ENCODE measurements at places on chromosomes 5 and 9. TPM values are rescaled to one million over a fixed set of nuclear protein-coding genes. Genes with fewer than 3 reads are reported as not detected.

The VAV2 gene
- 32.8 TPM for total RNA-seq

The SYNPO gene
- 15.4 TPM for total RNA-seq

The PCDHB16 gene
- total RNA-seq, result 0.30 TPM

The DRD1 gene
- not detected for total RNA-seq

The CDO1 gene
- total RNA-seq, result 0.59 TPM

The FCHO2 gene
- 8.0 TPM for total RNA-seq

The GRIA1 gene
- 0.59 TPM for total RNA-seq

The STPG3 gene
- not detected for total RNA-seq

The BRINP1 gene
- total RNA-seq, result not detected

The OR1L8 gene
- not detected for total RNA-seq

The PCDHGC5 gene
- 10.2 TPM for total RNA-seq

The CBY3 gene
- total RNA-seq, result not detected

The NTNG2 gene
- 4.2 TPM for total RNA-seq
